ENCODE measurements at places on chromosomes 4 and X. TPM values are rescaled to one million over a fixed set of nuclear protein-coding genes. Genes with fewer than 3 reads are reported as not detected.

- H3K4me3 ChIP-seq, result no peak overlapping the region
- no peak for DNase-seq
- no peaks in the 10 kb centered on the region for H3K4me1 ChIP-seq
- H3K27ac ChIP-seq, result no peak overlapping the region
- peaks cover 6% of the 10 kb centered on the region for H3K27me3 ChIP-seq
These were observed 53.7 kb downstream of the GPM6A start for GRCh38 chr4:175758050-175759024.

DNA sequence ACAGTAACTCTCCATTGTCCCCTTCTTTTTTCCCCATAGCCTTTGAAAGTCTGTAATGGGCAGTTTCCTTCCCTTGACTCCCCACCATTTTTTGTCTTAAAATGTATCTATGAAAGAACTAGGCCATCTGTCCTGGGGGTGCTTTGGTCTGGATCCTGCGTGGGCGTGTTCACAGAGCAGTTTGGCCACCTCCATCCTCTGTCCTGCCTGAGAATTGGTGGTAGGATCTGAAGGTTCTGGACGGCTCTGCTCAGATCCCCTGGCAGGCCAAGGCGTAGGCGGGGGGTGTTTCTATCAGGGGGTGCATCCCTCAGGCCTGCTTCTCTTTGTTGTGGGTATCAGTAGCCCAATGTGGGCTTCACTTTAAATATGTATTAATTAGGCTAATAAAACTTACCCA lies 107.1 kb downstream of the FAM193A start:
- no peak overlapping the region for H3K4me3 ChIP-seq
- H3K36me3 ChIP-seq, result peaks cover 34% of the 10 kb centered on the region
- no peak for DNase-seq

GRCh38 chrX:129462707-129463106 lies 60.6 kb downstream of the SMARCA1 start:
- H3K27ac ChIP-seq, result no peak overlapping the region
- H3K27me3 ChIP-seq, result no peaks in the 10 kb centered on the region
- DNase-seq, result no peak
- peaks cover 29% of the 10 kb centered on the region for H3K36me3 ChIP-seq
- no peak overlapping the region for H3K4me3 ChIP-seq
- H3K4me1 ChIP-seq, result no peaks in the 10 kb centered on the region

GRCh38 chr4:56086561-56086960 lies 137.8 kb downstream of the CEP135 start:
- no peaks in the 10 kb centered on the region for H3K27me3 ChIP-seq
- H3K36me3 ChIP-seq, result peaks cover 2% of the 10 kb centered on the region
- no peak overlapping the region for H3K27ac ChIP-seq
- no peak for DNase-seq
- H3K4me1 ChIP-seq, result no peaks in the 10 kb centered on the region
- no peak overlapping the region for H3K4me3 ChIP-seq

Gene ZNF157
- 0.16 TPM for total RNA-seq

Gene LDB2
- total RNA-seq, result 8.7 TPM

DNA sequence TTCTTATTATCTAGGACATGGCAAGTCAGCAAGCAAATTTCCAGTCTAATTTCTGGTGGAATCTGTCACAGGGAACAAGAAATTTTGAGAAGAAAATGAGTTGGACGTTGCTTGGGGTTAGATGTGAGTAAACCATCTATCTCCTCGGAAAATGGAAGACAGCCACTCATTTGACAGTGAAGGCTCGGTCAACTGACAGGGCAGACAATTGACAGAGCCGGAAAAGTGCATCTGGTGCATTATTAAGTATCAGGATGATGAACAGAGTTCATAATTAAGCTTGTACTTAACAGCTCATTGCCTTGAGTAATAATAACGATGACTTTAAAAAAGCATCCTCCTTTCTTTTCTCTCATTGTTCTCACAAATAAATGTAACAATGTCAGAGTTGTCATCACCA lies 168.4 kb downstream of the MAD2L1 start:
- H3K36me3 ChIP-seq, result no peaks in the 10 kb centered on the region
- no peak for DNase-seq
- no peak overlapping the region for H3K27ac ChIP-seq
- no peak overlapping the region for H3K4me3 ChIP-seq

Gene CXXC4
- not detected for total RNA-seq

DNA sequence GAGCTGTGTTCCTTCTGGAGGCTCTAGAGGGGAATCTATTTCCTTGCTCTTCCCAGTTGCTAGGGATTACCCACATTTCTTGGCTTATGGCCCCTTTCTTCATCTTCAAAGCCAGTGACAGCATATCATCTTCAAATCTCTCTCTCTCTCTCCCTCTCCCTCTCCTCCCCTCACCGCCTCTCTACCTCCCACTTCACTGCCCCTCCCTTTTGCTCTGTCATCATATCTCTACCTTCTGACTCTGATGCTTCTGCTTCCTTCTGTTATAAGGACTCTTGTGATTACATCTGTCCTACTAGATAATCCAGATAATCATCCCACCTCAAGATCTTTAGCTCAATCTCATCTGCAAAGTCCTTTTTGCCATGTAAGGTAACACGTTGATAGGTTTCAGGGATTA lies 93.1 kb upstream of the TEX13D start:
- no peak overlapping the region for H3K27ac ChIP-seq
- no peak overlapping the region for H3K4me3 ChIP-seq
- H3K36me3 ChIP-seq, result no peaks in the 10 kb centered on the region
